ENCODE measurements at places on chromosomes 6 and 20.

GRCh38 chr20:58256842-58257241 lies 28.4 kb upstream of the ANKRD60 start:
- no peak for DNase-seq

GRCh38 chr20:11445161-11445560 lies 472.5 kb upstream of the BTBD3 start:
- no peak for DNase-seq

DNA sequence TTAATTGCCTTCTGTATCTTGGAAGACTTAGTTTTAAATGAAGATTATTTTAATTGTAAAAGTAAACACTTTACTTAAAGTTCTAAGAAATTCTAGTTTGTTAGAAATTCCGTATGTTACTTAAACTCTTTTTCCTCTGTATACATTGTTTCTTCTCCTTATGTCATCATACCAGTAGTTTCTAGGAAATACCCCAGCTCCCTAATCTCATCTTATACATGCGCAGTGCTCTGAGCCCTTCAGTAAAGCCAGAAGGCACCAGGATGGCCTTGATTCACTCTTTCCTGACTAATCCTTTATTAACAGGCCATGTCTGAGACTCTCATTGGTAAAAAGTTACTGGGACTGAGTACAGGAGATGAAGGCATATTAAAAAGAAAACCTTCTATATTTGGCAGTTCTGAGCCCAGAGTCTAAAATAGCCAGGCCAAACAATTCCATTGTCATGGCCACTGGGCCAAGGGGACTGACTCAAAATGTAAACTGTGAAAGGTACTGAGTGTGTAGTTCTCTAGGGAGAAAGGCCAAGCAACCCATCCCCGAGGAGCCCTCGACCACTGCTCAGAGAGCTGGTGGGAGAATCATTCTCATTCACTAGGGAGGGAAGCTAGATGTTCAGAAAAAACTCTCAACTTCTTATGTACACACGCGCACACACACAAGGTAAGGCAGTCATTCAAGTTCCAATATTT lies 25.0 kb downstream of the SLC22A1 start:
- DNase-seq: no peak

DNA sequence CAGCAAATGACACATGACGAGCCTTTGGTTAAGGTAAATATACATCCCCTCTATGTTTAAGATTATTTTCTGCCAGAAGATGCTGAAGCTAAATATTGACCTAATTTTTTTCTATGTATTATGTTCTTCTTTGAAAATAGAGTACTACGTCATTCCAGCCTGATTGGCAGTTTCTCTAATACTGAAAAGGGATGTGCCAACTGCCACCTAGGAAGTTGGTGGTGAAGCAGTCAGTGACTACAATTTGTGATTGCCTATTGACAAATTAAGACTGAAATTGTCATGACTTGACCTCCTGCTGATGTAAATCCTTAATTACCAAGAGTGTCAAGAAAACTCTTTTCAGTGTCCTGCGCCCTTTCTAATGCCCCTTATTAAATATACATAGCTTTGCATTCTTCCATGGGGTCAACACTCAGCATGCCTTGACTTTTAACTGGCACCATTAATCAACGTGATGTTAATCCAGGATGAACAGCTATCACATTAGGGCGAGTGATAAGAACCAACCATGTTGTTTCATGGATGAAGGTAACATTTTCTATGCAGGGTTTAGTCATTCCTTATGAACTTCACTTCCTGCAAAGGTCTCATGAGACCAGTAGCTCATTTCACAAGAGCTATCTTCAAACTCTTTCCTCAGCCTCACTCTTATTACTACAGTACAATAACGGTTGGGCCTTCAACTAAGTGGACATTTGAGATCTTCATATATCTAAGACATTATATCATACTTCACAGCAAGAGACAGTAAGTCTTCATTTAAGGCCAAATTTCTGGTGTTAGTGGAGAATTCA lies 22.5 kb upstream of the SGK1 start:
- DNase-seq: no peak

- no peak for DNase-seq
Measured at GRCh38 chr6:57029213-57029612, 17.3 kb upstream of the KIAA1586 start.

DNA sequence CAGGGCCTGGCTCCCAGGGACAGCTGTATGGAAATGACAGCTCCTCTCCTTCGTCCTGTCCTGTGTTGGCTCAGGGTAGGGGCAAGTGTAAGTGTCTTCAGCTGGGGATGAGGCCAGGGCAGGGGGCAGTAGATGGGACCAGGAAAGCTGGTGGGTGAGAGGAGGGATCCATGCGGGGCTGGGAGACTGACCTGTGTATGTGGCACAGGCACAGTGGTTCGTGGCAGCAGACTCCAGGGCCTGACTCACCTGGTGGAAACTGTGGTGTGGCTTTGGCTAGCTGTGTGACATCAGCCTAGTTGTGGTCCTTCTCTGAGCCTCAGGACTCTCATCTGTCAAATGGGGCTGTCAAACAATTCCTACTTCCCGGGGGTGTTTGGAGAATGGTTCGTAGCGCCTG lies 13.7 kb upstream of the SCRT2 start:
- no peak for DNase-seq
